LHCN-M2 (cell line): ENCODE measurements at places on chromosomes 11 and 22.

- DNase-seq: no peak
These were observed 68.2 kb upstream of the CLTCL1 start for GRCh38 chr22:19359554-19360299.

- no peak for DNase-seq
These were observed 29.1 kb upstream of the LINC01488 start for GRCh38 chr11:69452206-69452987.

DNA sequence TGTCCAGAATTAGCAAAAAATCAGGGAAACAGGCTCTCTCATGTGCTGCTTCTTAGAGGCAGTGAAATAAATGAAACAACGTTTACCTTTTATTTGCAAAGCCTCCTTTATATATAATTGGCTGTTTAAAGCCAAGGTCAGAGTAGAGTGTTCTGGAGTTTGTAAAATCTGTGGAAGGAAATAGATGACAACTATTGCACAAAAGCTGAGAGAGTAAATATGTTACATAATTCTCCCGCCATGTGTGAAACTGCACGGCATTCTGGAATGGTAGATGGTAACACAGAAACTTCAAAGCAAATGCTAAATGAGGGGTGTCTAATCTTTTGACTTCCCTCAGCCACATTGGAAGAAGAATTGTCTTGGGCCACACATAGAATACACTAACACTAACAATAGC, 51.5 kb upstream of the FGF3 start:
- no peak for DNase-seq

- DNase-seq: no peak
These were observed 1.1 kb downstream of the YWHAH start for GRCh38 chr22:31945443-31945855.

- no peak for DNase-seq
These were observed 52.1 kb downstream of the LINC01488 start for GRCh38 chr11:69533296-69534165.

- DNase-seq: no peak
These were observed 163.0 kb downstream of the MN1 start for GRCh38 chr22:27638329-27639233.

DNA sequence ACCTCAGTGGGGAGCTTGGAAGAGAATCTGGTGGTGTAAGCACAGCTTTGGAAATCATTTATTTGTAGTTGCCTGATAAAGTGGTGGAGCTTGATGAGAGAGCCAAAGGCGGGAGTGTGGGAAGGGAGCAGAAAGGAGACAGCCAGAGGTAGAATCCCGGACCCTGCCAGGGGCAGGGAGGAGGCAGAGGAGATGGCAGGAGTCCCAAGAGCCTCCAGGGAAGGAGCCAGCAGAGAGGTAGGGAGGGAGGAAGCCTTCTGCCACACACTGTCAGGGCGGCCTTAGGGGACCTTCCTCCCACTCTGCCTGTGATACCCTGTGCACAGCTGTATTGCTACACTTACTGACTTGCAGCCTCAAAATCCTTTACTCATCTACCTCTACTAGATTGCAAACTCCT, 15.4 kb downstream of the SCUBE2 start:
- DNase-seq: no peak

- DNase-seq: no peak
These were observed 13.5 kb upstream of the LRP5 start for GRCh38 chr11:68298659-68299516.

GRCh38 chr11:113104691-113105251, 143.6 kb downstream of the NCAM1 start:
- DNase-seq: no peak

DNA sequence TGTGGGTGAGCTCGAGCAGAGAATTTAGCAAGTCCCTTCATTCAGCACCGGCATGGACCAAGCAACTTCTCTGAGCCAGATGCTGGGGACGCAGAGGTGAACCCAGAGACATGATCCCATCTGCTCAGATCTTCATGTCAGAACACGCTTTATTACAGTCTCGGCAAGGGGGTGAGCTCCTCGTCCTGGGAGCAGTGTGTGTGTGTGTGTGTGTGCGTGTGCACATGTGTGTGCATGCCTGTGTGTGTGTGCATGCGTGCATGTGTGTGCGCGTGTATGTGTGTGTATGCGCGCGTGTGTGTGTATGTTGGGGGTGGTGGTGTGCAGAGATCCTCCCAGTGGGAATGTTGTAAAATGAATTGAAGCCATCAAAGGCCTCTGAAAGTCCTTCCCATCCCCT, 9.8 kb downstream of the MIAT start:
- no peak for DNase-seq

DNA sequence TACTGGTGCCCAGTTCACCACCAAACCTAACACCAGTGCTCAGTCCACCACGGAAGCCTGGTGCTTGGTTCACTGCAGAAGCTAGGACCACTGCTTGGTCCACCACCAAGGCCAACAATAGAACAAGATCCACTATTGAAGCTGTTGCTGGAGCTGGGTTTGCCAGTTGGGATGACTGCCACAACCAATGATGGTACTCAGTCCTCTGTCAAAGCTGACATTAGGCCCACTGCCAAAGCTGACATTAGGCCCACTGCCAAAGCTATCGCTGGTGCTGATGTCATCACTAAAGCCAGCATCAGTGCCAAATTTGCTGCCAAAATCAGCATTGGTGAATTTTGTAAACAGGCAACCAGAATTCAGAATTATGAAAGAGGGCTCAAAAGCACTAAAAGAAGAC, 1850.2 kb upstream of the RAG2 start:
- DNase-seq: peak; percentile 28

DNA sequence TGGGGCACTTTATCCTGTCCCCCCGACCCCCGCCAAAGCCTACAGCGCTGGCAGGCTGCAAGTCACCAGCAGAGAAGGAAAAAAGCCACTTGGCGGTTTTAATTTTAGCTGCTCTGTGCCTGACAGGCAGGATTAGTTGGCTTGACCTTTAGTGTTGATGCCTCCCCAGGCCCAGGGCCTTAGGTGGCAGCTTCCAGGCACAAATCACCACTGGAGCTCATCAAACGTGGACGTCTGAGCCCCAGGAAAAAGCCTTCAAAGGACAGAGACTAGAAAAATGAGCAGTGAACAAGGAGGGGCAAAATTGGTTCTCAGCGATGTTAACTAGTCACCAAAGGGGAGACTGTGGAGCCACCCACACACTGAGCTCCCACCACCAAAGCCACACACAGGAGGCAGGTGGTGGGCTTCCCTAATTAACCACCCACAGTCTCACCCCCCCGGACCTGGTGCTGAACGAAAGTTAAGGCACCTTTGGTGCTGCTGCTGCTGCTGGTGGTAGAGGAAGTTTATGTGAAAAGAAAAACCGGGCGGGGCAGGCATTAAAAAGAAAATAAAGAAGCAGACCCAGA, 4.4 kb upstream of the PYGM start:
- DNase-seq: no peak

- DNase-seq: peak; percentile 98
These were observed 23.0 kb upstream of the EXPH5 start for GRCh38 chr11:108616549-108616948.

GRCh38 chr11:29005401-29005980, 897.3 kb downstream of the METTL15 start:
- DNase-seq: no peak
